ENCODE measurements at places on chromosomes 6 and 20. TPM values are rescaled to one million over a fixed set of nuclear protein-coding genes. Genes with fewer than 3 reads are reported as not detected.

The SGK2 gene
- total RNA-seq = not detected

- DNase-seq = peak; percentile 45
- peaks cover 10% of the 10 kb centered on the region for H3K4me1 ChIP-seq
- H3K27ac ChIP-seq = peak overlapping the region; percentile 64
- no peaks in the 10 kb centered on the region for H3K36me3 ChIP-seq
Measured at GRCh38 chr20:62066983-62067433, 1.3 kb upstream of the TAF4 start.

The TXLNB gene
- 0.13 TPM for total RNA-seq

GRCh38 chr6:28980852-28981430, 24.2 kb downstream of the ZNF311 start:
- H3K4me3 ChIP-seq = peak overlapping the region; percentile 90
- peak overlapping the region; percentile 57 for H3K27ac ChIP-seq
- H3K36me3 ChIP-seq = no peaks in the 10 kb centered on the region
- DNase-seq = peak; percentile 90
- peaks cover 23% of the 10 kb centered on the region for H3K4me1 ChIP-seq
- no peaks in the 10 kb centered on the region for H3K27me3 ChIP-seq

The HUS1B gene
- not detected for total RNA-seq

The BMP7 gene
- total RNA-seq = not detected

GRCh38 chr6:43627008-43627825, 1.8 kb downstream of the GTPBP2 start:
- DNase-seq = peak; percentile 99
- no peaks in the 10 kb centered on the region for H3K27me3 ChIP-seq
- H3K27ac ChIP-seq = peak overlapping the region; percentile 84
- peaks cover 46% of the 10 kb centered on the region for H3K36me3 ChIP-seq

The NKX2-2 gene
- total RNA-seq = not detected

- DNase-seq = no peak
- no peak overlapping the region for H3K27ac ChIP-seq
- no peaks in the 10 kb centered on the region for H3K4me1 ChIP-seq
- H3K27me3 ChIP-seq = peaks cover 13% of the 10 kb centered on the region
- H3K36me3 ChIP-seq = no peaks in the 10 kb centered on the region
Measured at GRCh38 chr20:62441987-62442539, 14.7 kb upstream of the RBBP8NL start.

DNA sequence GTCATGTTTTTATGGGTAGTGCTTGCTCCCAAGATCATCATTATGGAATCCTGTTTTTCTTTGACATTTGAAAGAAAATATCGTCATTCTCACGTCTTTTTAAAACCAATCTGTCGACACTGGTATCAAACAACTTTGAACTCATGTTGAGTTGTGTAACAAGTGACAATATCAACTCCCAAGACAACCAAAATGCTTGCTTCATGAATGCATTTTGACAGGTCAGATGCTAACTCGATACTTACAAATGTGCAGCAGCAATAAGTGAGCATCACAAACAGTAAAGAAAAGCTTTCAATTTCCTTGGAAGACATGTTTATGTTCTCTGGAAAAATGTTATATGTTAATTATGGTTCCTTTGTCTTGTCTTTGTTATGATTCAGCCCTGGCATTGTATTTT, 125.9 kb downstream of the EPHA7 start:
- H3K27me3 ChIP-seq = no peaks in the 10 kb centered on the region
- H3K4me3 ChIP-seq = no peak overlapping the region
- H3K4me1 ChIP-seq = no peaks in the 10 kb centered on the region

The OOEP gene
- not detected for total RNA-seq

The SIGLEC1 gene
- not detected for total RNA-seq

DNA sequence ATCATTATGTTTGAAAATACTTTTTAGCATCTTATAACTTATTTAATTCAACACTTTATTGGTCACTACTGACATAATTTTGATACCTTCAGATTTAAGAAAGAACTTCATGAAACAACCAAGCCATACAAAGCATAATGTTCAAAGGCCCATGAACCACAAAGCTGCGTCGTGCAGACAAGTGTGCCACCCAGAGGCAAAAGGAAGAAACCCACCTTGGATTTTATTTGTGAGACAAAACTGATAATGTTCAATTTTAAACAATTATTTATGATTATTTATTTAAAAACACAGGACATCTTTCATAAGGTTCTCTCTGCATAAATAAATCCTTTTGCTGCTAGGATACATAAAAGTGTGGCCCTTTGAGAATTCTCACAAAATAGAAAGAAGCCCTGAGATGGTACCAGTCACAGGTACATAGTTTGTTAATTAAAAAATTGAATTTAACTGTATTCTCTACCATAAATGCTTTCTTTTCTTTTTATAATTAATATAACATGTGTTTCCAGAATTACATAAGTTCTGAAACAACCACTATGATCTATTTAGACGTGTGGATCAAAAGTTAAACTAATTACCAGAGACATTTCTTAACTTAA, 143.7 kb downstream of the RALGAPA2 start:
- H3K27me3 ChIP-seq = no peaks in the 10 kb centered on the region
- H3K36me3 ChIP-seq = no peaks in the 10 kb centered on the region
- H3K4me1 ChIP-seq = no peaks in the 10 kb centered on the region
- no peak overlapping the region for H3K4me3 ChIP-seq
- no peak overlapping the region for H3K27ac ChIP-seq

- no peak overlapping the region for H3K4me3 ChIP-seq
- H3K27me3 ChIP-seq = no peaks in the 10 kb centered on the region
- no peak for DNase-seq
- H3K27ac ChIP-seq = no peak overlapping the region
Measured at GRCh38 chr6:157298216-157298724, 25.0 kb downstream of the TMEM242 start.

DNA sequence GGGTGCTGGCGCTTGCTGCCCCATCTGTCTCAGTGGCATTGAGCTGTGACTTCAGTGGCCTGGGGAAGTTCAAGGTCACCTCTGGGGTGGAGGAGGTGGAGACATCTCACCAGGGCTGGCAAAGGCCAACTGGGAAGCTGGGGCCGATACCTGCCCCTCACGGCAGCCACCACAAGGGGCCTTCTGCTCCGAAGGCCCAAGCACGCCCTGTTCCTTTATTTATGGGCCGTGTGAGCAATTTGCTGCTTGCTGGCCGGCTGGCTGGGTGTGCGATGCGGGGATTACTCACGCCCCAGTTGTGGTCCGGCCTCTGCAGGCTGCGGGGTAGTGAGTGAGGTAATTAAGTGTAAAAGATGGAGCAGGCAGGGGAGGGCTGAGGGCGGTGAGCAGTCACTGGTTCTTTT, 13.2 kb upstream of the SCRT2 start:
- no peak overlapping the region for H3K27ac ChIP-seq
- H3K36me3 ChIP-seq = no peaks in the 10 kb centered on the region
- DNase-seq = peak; percentile 65
- no peak overlapping the region for H3K4me3 ChIP-seq
- H3K27me3 ChIP-seq = peaks cover 33% of the 10 kb centered on the region

DNA sequence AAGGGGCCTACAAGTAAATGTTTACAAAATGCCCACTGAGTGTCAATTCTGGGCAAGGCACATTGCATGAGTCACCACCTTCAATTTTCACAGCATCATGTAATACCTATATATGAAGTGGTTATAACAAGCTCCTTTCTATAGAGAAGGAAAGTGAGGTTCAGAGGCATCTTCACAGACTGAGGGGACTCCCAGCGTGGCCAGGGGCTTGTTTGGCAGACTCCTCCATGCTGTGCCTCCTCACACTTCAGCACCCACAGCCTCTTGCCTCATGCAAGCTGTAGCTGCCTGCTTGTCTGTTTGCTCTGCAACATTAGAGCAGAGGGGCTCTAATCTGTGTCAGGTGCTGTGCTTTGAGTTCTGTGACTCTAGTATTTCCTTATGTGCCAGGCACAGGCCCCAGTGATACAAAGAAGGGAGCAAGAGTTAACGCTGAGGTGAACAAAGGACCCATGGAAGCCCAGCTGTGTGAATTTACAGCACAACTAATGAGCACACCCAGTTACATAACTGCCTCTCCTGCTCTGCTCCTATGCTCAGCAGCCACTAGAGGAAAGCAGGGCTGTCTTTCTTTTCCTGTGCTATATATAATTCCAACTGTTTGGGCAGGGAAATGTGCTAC, 72.3 kb downstream of the ZHX3 start:
- H3K27ac ChIP-seq = no peak overlapping the region
- no peak overlapping the region for H3K4me3 ChIP-seq
- peaks cover 38% of the 10 kb centered on the region for H3K4me1 ChIP-seq
- peak; percentile 42 for DNase-seq
- no peaks in the 10 kb centered on the region for H3K27me3 ChIP-seq
- 0 out of 2 replicates have a peak, but pooled peaks cover 5% of the 10 kb centered on the region for H3K36me3 ChIP-seq

DNA sequence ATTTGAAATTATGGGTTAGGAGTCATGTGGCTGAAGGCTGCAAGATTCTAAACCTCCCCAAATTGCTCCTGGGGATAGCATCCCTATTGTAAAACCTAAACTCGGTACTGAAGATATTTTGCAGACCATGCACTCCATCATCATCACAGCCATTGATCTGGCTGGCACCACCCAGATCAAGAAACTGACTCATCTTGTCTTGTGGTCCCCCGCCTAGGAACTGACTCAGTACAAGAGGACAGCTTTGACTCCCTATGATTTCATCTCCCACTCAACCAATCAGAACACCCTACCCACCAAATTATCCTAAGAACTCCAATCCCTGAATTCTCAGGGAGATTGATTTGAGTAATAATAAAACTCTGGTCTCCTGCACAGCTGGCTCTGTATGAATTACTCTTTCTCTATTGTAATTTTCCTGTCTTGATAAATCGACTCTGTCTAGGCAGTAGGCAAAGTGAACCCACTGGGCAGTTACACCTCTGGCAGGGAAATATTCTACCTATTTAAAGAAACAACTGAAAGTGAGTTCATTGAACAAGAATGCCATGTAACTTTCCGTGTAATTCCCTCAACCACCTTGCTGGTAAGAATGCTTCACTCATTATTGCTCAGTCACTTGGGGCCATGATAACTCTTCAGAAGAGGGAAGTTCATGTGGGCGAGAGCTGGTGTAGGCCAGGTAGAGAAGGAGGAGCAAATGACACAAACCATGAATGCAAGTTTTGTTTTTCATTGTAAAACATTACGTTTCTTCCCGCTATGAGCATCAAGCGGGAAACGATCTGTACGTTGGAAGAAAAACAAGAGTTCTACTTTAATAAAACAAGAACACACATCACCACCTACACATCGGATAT, 602.9 kb upstream of the ARID1B start:
- DNase-seq = no peak
- no peak overlapping the region for H3K4me3 ChIP-seq
- no peak overlapping the region for H3K27ac ChIP-seq
- no peaks in the 10 kb centered on the region for H3K36me3 ChIP-seq
- no peaks in the 10 kb centered on the region for H3K4me1 ChIP-seq

The ENPP3 gene
- not detected for total RNA-seq

GRCh38 chr6:24908650-24909035, 27.1 kb downstream of the RIPOR2 start:
- peak; percentile 55 for DNase-seq
- H3K4me3 ChIP-seq = peak overlapping the region; percentile 78
- H3K27me3 ChIP-seq = peaks cover 13% of the 10 kb centered on the region
- H3K27ac ChIP-seq = peak overlapping the region; percentile 9
- H3K36me3 ChIP-seq = no peaks in the 10 kb centered on the region
- peaks cover 21% of the 10 kb centered on the region for H3K4me1 ChIP-seq

GRCh38 chr6:52877168-52877567, 32.3 kb downstream of the GSTA3 start:
- H3K36me3 ChIP-seq = no peaks in the 10 kb centered on the region
- H3K4me3 ChIP-seq = no peak overlapping the region
- 0 out of 2 replicates have a peak, but pooled peaks cover 4% of the 10 kb centered on the region for H3K27me3 ChIP-seq

DNA sequence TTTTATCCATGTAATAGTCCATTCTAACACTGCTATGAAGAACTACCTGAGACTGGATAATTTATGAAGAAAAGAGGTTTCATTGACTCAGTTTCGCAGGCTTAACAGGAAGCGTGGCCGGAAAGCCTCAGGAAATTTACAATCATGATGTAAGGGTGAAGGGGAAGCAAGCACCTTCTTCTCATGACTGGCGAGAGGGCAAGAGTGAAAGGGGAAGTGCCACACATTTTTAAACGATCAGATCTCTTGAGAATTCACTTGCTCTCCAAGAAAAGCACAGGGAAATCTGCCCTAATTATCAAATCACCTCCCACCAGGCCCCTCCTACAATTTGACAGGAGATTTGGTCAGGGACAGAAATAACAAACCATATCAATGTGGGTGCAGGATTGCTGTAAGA, 859.7 kb downstream of the EPHA7 start:
- no peaks in the 10 kb centered on the region for H3K4me1 ChIP-seq
- H3K4me3 ChIP-seq = no peak overlapping the region
- H3K27me3 ChIP-seq = no peaks in the 10 kb centered on the region
- H3K36me3 ChIP-seq = no peaks in the 10 kb centered on the region
- no peak for DNase-seq

The GPX5 gene
- not detected for total RNA-seq

- H3K4me3 ChIP-seq = no peak overlapping the region
- H3K4me1 ChIP-seq = peaks cover 11% of the 10 kb centered on the region
- no peaks in the 10 kb centered on the region for H3K27me3 ChIP-seq
- H3K27ac ChIP-seq = peak overlapping the region; percentile 66
- H3K36me3 ChIP-seq = peaks cover 63% of the 10 kb centered on the region
- DNase-seq = peak; percentile 93
Measured at GRCh38 chr20:63873477-63873971, 8.5 kb downstream of the TPD52L2 start.

- H3K4me3 ChIP-seq = no peak overlapping the region
- H3K27me3 ChIP-seq = no peaks in the 10 kb centered on the region
- peaks cover 23% of the 10 kb centered on the region for H3K4me1 ChIP-seq
- H3K27ac ChIP-seq = no peak overlapping the region
- no peaks in the 10 kb centered on the region for H3K36me3 ChIP-seq
Measured at GRCh38 chr20:11371831-11372230, 545.9 kb upstream of the BTBD3 start.

GRCh38 chr6:89615882-89616281, 22.7 kb downstream of the LYRM2 start:
- no peaks in the 10 kb centered on the region for H3K36me3 ChIP-seq
- no peaks in the 10 kb centered on the region for H3K27me3 ChIP-seq
- H3K4me3 ChIP-seq = no peak overlapping the region
- H3K4me1 ChIP-seq = no peaks in the 10 kb centered on the region

- no peak overlapping the region for H3K27ac ChIP-seq
- peaks cover 15% of the 10 kb centered on the region for H3K4me1 ChIP-seq
- no peaks in the 10 kb centered on the region for H3K36me3 ChIP-seq
- DNase-seq = no peak
- H3K27me3 ChIP-seq = no peaks in the 10 kb centered on the region
Measured at GRCh38 chr6:56087421-56087820, 160.0 kb downstream of the COL21A1 start.

DNA sequence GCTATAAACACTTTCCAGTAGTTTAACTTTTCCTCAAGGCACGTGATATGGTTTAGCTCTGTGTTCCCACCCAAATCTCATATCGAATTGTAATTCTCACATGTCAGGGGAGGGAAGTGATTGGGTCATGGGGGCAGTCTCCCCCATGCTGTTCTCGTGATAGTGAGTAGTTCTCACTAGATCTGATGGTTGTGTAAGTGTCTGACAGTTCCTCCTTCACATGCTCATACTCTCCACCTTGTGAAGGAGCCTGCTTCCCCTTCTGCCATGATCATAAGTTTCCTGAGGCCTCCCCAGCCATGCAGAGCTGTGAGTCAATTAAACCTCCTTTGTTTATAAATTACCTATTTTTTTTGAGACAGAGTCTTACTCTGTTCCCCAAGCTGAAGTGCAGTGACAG, 127.9 kb downstream of the DTNBP1 start:
- no peak for DNase-seq
- no peaks in the 10 kb centered on the region for H3K4me1 ChIP-seq
- H3K4me3 ChIP-seq = no peak overlapping the region
- no peaks in the 10 kb centered on the region for H3K27me3 ChIP-seq
- no peaks in the 10 kb centered on the region for H3K36me3 ChIP-seq

The PTPRK gene
- total RNA-seq = 34.5 TPM

The PRPH2 gene
- total RNA-seq = 1.5 TPM

All from GM23248 (cell line).